ENCODE measurements at places on chromosomes 13 and 19.

- no peak for DNase-seq
These were observed 112.9 kb upstream of the CACNA1A start for GRCh38 chr19:13619203-13619632.

GRCh38 chr13:28624707-28625432 is 34.1 kb upstream of the POMP start:
- DNase-seq: no peak

DNA sequence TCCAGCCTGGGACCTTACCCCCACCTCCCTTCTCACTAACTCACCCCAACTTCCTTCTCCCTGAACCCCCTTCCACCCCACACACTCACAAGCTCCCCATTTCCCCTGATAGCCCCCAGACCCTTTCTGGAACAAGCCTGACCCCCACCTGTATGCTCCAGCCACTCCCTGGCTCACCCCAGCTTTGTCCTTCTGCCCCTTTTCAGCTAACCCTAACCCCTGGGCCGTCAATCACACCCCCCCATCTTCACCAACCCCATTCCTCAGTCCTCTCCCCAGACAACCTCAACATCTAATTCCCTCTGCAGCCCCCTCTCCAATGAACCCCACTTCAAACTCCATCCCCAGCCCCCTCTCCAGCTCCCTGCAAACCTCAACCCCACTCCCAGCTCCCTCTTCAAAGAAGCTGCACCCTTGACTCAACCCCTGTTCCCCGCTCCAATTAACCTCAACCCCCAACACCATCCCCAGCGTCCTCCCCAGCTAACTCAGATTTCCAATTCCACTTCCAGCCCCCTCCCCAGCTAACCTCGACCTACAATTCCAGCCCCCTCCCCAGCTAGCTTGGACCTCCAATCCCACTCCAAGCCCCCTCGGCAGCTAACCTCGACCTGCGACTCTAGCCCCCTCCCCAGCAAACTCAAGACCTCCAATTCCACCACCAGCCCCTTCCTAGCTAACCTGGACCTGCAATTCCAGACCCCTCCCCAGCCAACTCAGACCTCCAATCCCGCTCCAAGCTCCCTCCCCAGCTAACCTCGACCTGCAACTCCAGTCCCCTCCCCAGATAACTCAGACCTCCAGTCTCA is 929 bp downstream of the GNG7 start:
- no peak for DNase-seq

GRCh38 chr19:28744014-28744413 is 468.9 kb downstream of the UQCRFS1 start:
- DNase-seq: no peak

GRCh38 chr19:54023191-54023590 is 31.8 kb downstream of the CACNG6 start:
- no peak for DNase-seq

GRCh38 chr13:30870049-30870884 is 35.8 kb upstream of the MEDAG start:
- no peak for DNase-seq

DNA sequence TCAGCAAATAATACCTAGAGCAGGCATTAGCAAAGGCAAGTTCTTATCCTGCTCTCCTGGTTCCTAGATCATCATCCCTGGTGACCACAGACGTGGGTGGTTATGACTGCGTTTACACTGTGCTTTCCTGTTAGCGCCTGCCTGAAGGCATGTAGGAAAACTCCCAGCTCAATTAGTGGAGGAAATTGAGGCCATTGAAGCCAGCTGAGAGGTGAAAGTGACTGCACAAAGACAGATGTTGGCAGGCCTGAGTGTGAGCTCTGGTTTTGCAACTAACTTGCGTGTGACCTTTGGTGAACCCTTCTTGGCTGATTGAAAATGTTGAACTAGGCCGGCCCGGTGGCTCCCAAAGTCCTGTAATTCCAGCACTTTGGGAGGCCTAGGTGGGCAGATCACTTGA is 17.5 kb upstream of the NWD1 start:
- DNase-seq: no peak

DNA sequence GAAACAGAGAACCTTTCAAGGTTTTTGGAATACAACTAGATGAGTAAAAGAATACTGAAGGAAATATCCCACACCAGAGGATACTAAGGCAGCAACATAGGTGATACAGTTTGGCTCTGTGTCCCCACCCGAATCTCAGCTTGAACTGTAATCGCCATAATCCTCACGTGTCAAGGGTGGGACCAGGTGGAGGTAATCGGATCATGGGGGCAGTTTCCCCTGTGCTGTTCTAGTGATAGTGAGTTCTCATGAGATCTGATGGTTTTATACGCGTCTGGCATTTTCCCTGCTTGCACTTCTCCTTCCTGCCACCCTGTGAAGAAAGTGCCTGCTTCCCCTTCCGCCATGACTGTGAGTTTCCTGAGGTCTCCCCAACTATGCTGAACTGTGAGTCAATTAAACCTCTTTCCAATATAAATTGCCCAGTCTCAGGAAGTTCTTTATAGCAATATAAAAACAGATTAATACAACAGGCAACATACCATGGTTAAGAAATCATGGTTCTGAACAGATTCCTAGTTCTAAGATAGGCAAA is 97.0 kb downstream of the ABCC4 start:
- no peak for DNase-seq

GRCh38 chr13:63025741-63026140 is 1610.1 kb upstream of the PCDH20 start:
- no peak for DNase-seq

- DNase-seq: no peak
These were observed 17.9 kb downstream of the COG3 start for GRCh38 chr13:45482571-45483173.

DNA sequence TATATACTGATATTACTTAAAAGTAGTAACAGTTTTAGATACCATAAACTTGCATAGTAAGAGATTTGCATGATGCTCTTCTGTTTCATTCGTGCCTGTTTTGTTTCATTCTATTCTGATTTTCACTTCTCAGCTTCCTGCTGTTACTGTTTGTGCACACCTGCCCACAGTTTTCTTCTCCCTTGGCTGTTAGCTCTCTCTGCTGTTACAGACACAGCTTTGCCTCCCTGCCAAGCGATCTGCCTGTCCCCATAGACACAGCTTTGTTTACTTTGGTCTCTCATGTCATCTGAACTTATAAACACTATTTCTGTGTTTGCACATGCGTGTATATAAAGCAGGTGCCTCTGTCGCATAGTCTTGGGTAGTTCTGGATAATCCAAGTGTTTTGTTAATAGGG is 21.4 kb upstream of the UPF3A start:
- DNase-seq: no peak

- DNase-seq: no peak
These were observed 72.5 kb downstream of the EDNRB start for GRCh38 chr13:77846173-77846572.

- no peak for DNase-seq
These were observed 77.2 kb downstream of the TBC1D4 start for GRCh38 chr13:75404726-75405125.

DNA sequence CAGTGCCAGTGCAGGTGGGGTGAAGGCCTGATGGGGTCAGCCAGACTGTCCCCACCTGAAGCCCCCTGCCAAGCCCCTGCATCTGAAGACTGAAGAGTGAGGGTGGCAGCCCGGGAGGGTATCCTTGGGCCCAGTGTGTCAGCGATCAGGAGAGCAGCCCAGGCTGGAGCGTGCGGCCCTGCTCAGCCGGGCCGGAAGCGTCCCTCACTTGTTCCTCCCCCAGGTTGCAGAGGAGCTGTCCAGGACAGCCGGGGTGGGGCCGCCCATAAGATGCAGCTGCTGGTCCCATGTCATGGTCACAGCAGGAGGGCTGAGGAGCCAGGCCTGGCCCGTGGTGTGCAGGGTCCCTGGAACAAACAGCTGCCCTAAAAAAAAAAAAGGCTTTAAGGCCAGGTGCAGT is 55.4 kb downstream of the KDM4B start:
- DNase-seq: no peak

DNA sequence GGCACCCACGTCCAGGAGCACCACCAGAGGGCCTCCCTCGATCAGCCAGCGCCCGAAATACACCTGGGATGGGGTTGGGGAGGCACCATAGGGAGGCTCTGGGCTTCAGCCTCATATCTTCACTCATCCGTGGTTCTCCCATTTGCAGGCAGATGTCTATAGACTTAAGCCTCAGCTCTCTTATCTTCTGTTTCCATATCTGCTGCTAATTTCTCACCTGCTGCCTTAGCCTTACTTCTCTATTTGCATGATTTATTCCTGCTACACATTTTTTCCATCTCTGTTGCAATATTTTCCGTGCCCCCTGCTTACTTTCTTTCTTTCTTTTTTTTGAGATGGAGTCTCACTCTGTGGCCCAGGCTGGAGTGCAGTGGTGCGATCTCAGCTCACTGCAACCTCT is 5.8 kb downstream of the GYS1 start:
- no peak for DNase-seq

DNA sequence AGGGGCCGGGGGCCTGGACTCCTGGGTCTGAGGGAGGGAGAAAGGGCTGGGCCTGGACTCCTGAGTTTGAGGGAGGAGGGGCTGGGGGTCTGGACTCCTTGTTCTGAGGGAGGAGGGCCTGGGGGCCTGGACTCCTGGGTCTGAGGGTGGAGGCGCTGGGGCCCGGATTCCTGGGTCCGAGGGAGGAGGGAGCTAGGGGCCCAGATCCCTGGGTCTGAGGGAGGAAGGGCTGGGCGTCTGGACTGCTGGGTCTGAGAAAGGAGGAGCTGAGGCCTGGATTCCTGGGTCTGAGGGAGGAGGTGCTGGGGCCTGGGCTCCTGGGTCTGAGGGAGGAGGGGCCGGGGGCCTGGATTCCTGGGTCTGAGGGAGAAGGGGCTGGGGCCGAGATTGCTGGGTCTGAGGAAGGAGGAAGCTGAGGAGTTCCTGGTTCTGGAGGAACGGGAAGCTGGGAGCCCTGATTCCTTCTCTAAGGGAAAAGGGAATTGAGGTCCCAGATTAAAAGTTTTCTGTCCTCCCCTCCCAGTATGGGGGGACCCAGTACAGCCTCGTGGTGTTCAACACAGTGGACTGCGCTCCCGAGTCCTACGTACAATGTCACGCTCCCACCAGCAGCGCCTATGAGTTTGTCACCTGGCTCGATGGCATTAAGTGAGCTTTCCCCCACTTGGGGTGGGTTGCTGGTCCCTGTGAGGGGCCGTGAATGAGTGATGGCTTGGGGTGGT is 721 bp downstream of the MED25 start:
- DNase-seq: no peak
